Endothelial cell (in vitro differentiated cells): ENCODE measurements at places on chromosomes 7 and 10. TPM values are rescaled to one million over a fixed set of nuclear protein-coding genes. Genes with fewer than 3 reads are reported as not detected.

ADCY1 gene
- 50.7 TPM for total RNA-seq

BLNK gene
- total RNA-seq, result not detected

- H3K4me1 ChIP-seq, result peaks cover 57% of the 10 kb centered on the region
- H3K27me3 ChIP-seq, result peaks cover 2% of the 10 kb centered on the region
- peaks cover 17% of the 10 kb centered on the region for H3K36me3 ChIP-seq
- no peak for DNase-seq
- H3K27ac ChIP-seq, result peak overlapping the region; percentile 96
Measured at GRCh38 chr7:37441386-37441760, 7.3 kb downstream of the ELMO1 start.

DNA sequence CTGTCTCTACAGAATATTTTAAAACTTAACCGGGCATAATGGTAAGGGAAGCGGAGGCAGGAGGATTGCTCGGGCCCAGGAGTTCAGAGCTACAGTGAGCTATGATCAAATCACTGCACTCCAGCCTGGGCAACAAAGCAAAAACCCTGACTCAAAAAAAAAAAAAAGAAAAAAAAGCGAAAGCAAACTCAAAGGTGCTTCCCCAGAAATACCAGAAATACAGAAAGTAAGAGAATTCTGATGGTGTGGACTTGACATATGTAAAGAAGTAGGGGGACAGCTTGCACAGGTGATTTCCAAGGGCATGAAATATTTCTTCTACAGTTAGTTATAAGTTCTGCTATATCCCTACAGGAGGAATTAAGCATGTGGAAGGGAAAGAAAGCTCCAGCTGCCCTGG, 69.7 kb upstream of the APBB1IP start:
- H3K36me3 ChIP-seq, result no peaks in the 10 kb centered on the region
- no peak overlapping the region for H3K27ac ChIP-seq
- no peak overlapping the region for H3K4me3 ChIP-seq
- DNase-seq, result no peak

- H3K4me3 ChIP-seq, result peak overlapping the region; percentile 17
- H3K27me3 ChIP-seq, result peaks cover 1% of the 10 kb centered on the region
- DNase-seq, result no peak
- no peak overlapping the region for H3K27ac ChIP-seq
- H3K36me3 ChIP-seq, result peaks cover 39% of the 10 kb centered on the region
- peaks cover 39% of the 10 kb centered on the region for H3K4me1 ChIP-seq
Measured at GRCh38 chr7:44482502-44483485, 7.7 kb downstream of the NUDCD3 start.
